ENCODE measurements at places on chromosomes 5 and 9.
A peak's percentile ranks its signal among the peaks of the same experiment; 100 is the strongest.

GRCh38 chr5:87674235-87674634 lies 261.5 kb upstream of the CCNH start:
- DNase-seq: no peak

- no peak for DNase-seq
These were observed 4.9 kb downstream of the TUT7 start for GRCh38 chr9:86349271-86349670.

GRCh38 chr9:137156567-137157375 lies 13.1 kb downstream of the LRRC26 start:
- DNase-seq: no peak

DNA sequence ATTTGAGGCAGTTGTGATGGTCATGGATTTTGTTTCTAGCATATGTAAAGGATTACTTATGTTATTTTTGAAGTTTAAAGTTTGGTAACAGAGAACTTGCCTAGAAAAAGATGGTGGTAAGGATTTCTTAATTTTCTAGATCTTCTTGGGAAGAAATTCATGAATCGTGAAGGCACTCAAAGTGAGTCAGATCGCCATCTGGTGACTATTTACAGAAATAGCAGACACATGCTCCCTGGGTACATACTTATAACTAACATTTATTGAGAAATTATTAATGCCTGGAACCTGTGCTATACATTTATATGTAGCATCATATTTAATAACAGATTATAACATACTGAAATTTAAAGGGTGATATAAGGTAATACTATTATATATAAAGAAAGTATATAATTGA lies 299.7 kb downstream of the IZUMO3 start:
- DNase-seq: peak; percentile 2

GRCh38 chr5:90119531-90119971 lies 290.0 kb downstream of the CETN3 start:
- no peak for DNase-seq

GRCh38 chr9:19050637-19051591 lies 1.7 kb downstream of the RRAGA start:
- no peak for DNase-seq

- no peak for DNase-seq
These were observed 59.3 kb upstream of the ZNF169 start for GRCh38 chr9:94199776-94200175.

DNA sequence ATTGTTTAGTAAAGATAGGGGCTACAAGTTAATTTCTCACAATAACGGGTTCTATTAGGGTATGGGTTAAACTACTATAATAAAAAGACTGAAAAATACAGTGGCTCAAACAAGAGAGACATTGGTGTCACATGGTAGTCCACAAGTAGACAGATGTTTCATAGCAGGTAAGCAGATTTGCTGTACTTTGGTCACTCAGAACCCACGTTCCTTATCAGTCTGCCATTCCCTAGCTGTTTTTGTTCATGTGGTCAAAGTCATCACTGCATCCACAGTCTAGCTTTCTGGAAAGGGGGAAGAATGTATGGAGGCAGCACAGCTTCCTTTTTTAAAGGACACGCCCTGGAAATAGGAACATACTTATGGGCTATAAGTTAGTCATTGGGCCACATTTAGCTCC lies 73.0 kb downstream of the SLC12A2 start:
- no peak for DNase-seq

DNA sequence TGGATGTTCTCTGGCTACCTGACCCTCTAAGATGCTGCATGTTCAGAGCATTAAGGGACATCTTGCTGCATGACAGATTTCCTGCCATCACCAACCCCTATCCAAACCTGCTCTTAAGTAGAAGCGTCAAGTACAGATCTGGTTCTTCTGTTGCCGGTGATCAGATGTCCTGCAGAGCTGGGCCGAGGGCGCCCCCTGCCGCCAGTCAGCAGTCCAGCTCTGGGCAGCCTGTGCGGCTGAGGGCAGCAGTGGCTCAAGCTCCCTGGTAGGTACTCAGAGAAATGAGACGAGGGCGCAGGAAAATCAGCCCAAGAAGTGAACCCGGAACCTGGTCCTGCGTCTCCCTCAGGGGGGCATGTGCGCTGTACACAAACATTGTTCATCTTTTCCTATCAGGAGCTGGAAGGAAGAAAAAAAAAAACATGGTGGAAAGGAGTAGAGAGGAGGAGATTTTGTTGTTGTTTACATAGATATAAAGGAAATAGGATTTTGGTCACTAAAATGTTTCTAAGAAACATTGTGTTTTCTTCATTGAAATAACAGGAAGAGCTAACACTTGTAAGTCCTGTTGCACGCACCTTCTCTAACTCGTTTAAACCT lies 95.8 kb downstream of the CFAP90 start:
- no peak for DNase-seq

GRCh38 chr5:164650427-164650826 lies 1145.0 kb downstream of the MAT2B start:
- no peak for DNase-seq

DNA sequence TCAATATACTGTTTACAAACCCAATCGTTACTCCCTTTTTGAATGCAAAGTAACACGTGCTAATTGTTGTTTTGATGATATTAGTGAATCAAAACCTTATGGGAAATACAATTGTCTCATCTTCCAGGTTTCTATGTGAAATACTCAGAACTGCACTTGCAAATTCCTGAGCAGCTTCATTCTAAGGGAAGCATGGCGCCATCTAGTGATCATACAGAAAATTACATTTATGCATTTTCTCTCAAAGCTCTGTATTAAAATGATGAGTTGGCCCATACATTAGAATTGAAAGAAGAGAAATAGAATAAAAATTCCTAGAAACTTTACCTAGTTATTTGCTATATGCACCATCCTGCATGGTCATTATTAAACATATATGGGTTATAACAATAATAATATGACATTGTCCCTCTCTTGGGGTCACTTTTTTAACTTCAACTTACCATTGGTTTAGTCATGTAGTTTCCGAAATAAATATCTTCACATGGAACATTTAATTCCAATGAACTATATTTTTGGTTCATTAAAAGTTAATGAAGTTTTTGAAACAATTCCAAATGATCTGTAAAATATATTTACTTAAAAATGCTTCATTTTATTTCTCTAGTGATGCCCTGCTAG lies 220.0 kb downstream of the PDE4D start:
- peak; percentile 36 for DNase-seq

DNA sequence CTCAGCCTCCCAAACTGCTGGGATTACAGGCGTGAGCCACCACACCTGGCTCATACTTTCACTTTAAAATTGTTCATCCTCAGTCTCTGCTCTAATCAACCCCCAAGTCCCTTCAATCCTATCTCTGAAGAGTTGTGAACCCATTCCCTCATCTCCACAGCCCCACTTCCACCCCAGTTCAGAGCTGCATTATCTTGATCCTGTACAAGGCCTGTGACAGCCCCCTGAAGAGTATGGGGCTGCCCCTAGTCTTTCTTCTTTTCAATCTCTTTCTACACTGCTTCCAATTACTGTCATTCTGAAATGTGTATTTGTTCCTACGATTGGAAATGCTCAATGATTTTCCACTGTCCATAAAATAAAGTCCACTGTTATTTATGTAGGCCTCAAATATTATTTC lies 588.3 kb downstream of the RAB3C start:
- no peak for DNase-seq

GRCh38 chr5:114473541-114473940 lies 111.7 kb downstream of the KCNN2 start:
- DNase-seq: no peak

DNA sequence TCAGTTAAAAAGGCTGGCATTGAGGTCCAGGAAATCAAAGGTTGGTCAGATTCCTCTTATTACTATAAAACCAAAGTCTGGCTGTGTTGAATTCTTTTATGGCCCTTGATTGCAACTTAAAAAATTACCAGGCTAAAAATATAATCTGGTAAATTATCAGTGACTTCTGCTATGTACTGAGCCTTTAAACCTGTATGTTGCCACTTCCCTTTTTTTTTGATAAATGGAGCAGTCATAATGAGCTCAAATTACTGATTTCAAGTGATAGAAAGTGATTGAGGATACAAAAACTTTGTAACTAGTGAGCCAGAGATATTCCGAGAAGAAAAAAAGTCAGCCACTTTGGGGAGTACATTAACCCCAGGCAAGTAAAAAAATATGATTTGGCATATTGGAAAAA lies 100.1 kb downstream of the GIN1 start:
- no peak for DNase-seq

DNA sequence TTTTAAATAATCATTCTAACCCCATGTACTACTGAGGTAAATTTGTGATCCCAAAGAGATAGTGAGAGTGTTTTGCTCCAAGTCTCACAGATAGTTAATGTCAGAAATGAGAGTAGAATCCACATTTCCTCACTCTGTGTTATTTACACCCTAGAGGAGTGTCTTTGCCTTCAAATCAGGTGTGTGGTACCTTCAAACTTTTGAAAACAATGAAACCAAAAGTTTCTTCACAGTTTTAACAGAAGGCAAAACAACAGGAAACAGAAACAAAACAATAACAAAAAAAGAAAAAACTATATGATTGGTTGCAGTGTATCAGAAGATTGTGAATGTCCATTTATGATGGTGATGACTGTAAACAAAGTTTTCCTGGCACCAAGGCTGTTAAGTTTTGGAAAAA lies 85.9 kb downstream of the ERBIN start:
- DNase-seq: no peak

GRCh38 chr5:100777680-100778300 lies 125.3 kb downstream of the ST8SIA4 start:
- DNase-seq: peak; percentile 41

DNA sequence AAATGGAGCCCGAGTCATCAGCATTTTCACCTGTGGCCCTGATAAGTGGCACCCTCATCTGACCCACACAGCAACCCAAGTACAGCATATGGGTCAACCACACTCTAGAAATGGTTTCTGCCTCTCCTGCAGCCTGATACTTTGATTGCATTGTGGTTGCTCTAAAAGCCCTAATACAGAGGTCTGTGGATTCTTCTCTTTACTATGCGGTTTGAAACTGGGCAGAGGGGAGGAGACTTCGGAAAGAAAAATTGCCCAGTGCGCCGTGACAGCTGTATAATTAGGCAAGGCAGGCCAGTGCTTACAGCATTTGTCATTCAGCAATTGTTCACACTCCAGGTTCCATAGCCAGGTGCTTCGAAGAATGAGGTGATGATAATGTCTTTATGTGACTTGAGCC lies 361.0 kb downstream of the NFIB start:
- DNase-seq: no peak

- DNase-seq: no peak
These were observed 9.8 kb downstream of the SUB1 start for GRCh38 chr5:32595118-32595517.

GRCh38 chr9:29339387-29339786 lies 1766.1 kb upstream of the C9orf72 start:
- DNase-seq: no peak

- DNase-seq: no peak
These were observed 8.7 kb downstream of the RHOBTB3 start for GRCh38 chr5:95739857-95740256.

GRCh38 chr5:116371431-116371830 lies 203.2 kb downstream of the SEMA6A start:
- DNase-seq: no peak

- DNase-seq: no peak
These were observed 11.8 kb downstream of the SLC12A7 start for GRCh38 chr5:1099926-1100663.

GRCh38 chr5:66912787-66913186 lies 283.8 kb downstream of the CD180 start:
- no peak for DNase-seq

DNA sequence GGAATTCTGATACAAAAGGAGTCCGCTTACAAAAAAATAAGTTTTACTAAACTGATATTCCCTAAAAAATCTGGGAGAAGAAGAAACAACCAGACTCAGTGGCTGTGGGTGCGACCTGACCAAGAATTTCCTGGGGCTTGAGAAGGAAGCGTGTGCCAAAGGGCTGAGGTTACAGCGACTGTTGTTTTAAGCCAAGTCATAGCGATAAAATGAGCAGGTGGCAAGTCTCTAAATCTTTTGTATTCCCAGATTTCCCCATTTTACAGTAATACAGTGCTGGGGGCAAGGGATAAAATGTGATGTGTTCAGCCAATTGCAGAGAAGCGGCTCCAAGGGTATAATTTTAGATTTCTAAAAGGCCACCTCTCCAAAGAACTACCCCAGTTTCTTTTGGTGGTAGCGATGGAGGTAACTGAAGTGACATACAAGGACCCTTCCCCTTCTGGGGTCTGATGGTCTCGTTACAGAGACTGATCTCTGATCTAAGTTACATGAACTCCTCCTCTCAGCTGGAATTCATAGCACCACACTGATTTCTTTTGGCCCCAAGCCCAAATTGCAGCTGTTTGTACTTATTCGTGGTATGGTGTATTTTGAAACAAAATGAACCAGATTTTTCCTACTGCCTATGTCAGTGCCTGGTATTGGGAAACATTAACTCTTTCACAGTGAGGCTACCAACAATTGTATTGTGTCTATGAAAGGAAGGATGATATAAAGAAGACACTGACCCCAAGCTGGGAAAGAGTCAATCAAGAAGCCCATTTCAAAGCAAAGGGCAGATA lies 41.6 kb downstream of the LPAR1 start:
- no peak for DNase-seq

DNA sequence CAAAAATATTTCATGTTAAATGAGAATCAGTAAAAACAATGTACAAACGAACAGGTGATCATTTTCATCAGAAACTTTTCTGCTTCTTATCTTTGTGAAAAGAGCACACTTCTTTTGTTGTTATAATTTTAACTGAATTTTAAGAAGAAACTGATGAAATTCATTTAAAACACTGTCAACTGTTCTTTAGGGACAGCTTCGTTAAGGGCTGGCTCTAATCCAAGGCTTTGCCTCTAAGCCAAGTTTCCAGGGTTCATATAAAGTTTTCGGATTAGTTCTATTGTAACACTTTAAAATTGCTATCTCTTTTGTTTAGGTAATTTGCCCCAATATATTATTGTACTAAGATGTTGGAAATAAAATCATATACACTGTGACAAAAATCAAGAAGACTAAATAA lies 559.2 kb downstream of the TUSC1 start:
- no peak for DNase-seq

GRCh38 chr9:118271331-118271730 lies 567.1 kb downstream of the TLR4 start:
- no peak for DNase-seq

GRCh38 chr9:33415501-33416038 lies 13.2 kb upstream of the AQP7 start:
- DNase-seq: peak; percentile 7

DNA sequence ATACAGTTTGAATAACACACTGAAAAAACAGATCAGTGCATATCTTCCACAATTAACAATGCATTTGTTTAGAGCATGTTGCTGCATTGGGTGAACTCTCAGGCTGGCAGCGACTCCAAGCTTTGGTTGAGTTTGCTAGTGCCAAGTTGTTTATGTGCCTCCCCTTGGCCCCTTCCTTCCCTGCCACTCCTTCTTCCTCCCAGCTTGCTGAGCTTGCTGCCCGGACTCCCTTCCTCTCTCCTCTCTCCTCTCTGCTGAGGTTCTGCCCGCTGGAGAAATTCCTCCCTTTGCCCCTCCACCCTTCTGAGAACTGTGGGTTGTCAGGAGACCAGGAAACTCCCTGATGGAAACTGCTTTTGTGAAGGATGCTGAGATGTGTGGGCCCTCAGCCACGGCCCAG lies 247.3 kb downstream of the PDZD2 start:
- DNase-seq: no peak
